Activated CD8-positive, alpha-beta memory T cell treated with anti-CD3 and anti-CD28 coated beads for 1 hour (primary cell): ENCODE measurements at places on chromosomes 6 and 20.

- DNase-seq, result no peak
Observed at GRCh38 chr6:140979642-140980091, 1153.1 kb upstream of the GJE1 start.

DNA sequence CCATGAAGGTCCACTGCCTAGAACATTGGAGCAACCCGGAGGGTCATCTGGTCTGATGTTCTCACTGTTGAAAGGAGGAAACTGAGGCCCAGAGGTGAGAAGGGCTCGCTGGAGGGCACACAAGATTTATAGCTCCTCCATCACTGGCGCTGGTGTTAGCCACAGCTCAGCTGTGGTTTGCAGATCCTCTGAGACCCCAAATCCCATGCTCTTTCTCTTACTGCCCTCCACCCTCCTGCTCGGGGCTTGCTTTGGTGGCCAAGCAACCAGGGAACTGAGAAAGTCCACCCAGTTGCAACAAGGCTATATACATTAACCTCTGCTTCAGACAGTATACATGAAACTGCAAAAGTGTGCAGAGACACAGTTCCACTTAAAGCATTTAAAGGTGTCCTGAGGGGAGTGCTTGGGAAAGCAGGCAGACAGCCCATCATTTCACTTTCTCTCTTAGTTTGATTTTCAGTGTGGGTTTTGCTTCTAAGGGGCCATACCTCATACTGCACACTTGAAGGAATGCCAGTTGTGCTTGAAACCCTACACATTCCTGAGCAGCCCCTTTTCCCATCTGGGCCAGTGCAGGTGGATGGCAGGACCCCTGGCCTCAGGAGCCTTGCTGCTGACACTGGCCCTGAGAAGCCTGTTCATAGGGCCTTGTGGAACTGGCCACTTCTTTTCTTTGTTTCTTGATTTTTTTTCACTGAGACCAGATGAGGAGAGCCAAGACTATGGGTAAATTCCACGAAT lies 347.6 kb downstream of the CDC5L start:
- DNase-seq, result no peak

DNA sequence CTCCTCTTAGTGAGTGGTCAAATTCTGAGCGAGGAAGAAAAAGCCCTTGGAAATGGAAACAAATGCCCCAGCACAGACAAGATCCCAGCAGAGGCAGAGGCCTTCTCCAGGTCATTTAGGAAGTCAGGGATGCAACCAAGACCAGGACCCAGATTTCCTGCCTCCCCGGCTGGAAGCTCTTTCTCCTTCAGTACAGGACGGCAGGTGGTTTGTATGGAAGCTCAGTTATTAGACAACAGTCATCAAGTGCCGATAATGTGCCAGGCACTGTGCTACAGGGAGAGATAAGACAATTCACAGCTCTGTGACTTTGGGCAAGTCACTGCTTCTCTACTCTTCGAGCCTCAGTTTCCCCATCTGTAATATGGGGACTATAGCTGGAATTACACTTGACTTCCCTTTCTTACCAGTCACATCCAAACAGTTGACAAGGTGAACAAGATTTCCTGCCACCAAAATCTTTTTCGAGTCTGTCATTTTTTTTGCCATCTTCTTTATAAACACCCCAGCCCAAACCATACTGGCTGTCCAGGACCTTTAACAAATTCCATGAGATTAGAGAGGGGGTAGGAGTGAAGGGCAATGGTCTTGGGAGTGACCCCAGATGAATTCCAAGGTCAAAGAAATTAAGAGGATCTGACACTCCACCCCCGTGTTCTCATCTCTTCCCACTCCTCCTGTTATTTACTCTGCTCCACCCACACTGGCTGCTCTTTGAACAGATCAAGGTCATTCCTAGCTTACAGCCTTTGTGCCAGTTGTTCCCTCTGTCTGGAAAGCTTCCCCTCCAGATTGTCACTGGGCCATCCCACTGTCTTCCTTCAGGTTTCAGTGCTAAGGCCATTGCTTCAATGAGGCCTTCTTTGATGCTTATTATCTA lies 6.0 kb downstream of the MMP9 start:
- DNase-seq, result no peak

- no peak for DNase-seq
Observed at GRCh38 chr20:38108986-38109541, 56.0 kb downstream of the TGM2 start.

DNA sequence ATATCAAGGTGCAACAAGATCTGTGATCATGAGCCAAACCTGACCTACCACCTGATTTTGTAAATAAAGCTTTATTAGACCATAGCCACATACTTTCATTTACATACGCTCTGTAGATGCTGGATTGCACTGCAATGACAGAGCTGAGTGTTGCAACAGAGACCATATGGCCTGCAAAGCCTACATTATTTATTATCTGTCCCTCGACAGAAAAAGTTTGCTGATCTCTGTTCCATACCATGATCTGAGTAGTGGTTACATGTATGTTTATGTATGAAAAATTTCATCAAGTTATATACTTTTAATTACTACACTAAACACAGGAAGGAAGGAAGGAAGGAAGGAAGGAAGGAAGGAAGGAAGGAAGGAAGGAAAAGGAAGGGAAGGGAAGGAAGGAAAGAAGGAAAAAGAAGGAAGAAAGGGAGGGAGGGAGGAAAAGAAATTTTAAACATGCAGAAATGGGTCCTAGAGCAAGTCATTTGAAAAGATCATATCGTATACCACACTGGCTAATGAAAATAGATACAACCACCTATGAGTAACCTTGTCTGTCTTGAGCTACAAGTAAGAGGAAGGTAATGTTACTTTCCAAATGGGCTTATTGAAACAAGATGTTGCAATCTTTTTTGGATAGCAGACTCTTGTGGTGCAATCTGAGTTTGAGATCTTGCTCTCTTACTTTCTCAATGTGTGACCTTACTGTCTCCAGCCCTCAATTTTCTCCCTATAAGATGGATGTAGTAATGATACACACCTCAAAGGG lies 441.0 kb downstream of the KIF16B start:
- no peak for DNase-seq

- DNase-seq, result no peak
Observed at GRCh38 chr6:19632786-19633185, 204.4 kb upstream of the ID4 start.

- no peak for DNase-seq
Observed at GRCh38 chr20:46088409-46089166, 1.2 kb downstream of the NCOA5 start.

DNA sequence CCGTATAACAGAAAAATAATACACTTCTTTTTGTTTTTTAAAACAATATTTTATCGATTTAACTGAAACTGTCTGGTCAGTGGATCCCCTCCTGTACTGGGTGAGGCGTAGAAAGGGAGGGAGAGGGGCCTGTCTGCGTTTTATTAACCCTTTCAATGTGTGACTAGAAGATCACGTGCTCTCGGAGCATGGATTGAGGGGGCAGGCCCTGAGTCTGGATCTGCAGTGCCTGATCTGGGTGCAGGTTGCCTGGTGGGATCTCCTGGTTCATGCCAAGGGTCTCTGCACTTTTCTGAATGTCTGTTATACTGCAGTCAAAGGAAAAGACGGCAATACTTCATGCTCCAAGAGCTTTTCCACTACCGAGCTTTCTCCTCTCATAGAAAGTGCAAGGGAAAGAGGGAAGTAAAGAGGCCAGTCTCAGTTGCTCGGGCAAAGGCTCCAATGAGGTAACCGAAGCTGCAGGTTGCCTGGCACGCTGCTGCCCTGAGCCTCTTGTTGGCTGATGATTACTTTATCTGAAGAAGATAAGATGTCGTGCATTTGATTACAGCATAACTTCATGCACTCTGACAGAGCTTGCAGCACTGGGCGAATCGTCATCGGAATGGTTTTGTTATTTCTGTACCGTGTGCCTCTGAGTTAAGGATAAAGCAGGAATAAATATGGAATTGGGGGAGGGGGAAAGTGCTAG lies 167.5 kb upstream of the PMEPA1 start:
- DNase-seq, result no peak
